ENCODE measurements at places on chromosomes 5 and 9.

GRCh38 chr5:7078901-7079300 lies 317.0 kb upstream of the ADCY2 start:
- DNase-seq, result no peak

DNA sequence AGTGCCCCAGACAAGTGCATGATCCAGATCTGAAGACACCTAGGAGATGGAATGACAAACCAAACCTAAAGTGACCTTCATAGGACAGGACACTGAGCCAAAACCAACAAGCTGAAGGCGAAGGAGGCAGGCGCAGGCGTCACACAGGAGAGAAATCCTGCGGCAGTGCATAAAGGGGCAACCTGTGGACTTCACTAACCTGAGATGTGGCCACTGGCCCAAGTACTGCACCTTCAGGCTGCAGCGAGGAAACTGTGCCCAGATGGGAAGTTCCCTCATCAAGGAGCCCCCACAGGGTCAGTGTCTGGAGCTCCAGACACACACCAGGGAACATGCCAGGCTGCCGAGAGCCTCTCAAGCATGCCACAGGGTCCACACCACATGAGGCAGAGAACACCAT lies 3.7 kb downstream of the IPPK start:
- DNase-seq, result peak; percentile 60

DNA sequence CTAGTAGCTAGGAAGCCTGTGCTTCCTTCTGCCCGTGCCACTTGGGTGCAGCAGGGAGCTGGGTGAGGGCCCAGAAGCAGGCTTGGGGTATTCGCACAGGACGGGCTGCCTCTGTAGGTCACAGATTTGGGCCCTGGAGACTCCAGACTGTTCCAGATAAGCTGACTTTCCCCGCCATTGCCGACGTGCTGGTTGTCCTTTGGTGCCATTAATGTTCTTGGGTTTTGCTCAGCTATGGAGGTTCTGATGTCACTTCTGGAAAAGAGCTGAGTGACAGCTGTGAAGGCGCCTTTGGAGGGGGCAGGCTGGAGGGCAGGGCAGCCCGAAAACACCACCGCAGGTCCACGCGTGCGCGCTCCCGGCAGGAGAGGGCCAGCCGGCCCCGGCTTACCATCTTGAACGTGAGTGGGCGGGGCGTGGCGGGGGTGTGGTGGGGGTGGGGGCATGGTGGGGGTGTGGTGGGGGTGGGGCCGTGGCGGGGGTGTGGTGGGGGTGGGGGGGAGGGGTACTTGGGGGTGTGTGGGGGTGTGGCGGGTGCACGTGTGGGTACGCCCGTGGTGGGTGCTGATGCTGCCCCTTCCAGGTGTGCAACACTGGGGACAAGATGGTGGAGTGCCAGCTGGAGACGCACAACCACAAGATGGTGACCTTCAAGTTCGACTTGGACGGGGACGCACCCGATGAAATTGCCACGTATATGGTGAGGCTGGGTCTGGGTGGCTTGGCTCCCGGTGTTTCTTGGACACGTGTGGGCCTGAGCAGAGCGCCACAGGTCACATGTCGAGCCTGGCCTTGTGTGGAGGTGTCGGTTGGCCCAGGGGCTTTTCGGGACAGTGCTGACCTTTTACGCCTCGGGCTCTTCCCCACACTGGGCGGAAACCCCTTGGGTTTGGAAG lies 79.6 kb downstream of the WNK2 start:
- DNase-seq, result no peak

DNA sequence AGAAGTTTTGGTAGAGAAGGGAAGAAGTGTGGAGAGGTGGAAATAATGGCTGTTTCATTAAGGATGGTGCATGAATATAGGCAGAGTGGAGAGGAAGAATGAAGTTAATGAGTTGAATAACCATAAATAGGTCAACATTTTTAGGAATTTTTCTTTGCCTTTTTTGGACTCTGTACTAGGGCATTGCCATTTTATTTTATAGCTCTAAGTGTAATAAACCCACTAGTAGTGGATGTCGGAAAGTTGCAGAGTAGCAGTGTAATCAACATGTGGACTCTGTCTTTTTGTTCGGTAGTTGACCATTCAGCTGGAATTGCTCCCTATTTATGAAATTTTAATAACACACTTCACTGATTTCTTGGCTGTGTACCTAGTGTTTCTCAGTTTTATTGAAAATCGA lies 199.1 kb downstream of the WDR70 start:
- DNase-seq, result no peak

- DNase-seq, result no peak
These were observed 218.7 kb downstream of the NFIB start for GRCh38 chr9:14095277-14095676.

GRCh38 chr9:12554636-12555035 lies 138.5 kb upstream of the TYRP1 start:
- DNase-seq, result no peak

DNA sequence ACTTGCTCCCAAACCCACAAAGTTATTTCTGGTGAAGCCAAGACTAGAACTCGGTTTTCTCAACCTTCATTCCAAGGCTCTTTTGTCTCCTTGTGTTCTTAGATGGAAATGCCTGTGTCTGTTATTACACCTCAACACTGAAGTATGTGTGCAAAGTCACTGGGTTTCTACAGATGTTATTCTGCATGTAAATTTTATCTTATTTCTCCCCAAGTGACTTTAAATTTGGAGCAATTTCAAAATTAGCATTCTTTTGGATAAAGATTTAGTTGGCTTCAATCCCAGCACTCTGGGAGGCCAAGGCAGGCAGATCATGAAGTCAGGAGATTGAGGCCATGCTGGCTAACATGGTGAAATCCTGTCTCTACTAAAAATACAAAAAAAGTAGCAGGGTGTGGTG lies 104.4 kb upstream of the GNA14 start:
- no peak for DNase-seq

- DNase-seq, result no peak
These were observed 780 bp upstream of the CCNJL start for GRCh38 chr5:160312960-160313727.

DNA sequence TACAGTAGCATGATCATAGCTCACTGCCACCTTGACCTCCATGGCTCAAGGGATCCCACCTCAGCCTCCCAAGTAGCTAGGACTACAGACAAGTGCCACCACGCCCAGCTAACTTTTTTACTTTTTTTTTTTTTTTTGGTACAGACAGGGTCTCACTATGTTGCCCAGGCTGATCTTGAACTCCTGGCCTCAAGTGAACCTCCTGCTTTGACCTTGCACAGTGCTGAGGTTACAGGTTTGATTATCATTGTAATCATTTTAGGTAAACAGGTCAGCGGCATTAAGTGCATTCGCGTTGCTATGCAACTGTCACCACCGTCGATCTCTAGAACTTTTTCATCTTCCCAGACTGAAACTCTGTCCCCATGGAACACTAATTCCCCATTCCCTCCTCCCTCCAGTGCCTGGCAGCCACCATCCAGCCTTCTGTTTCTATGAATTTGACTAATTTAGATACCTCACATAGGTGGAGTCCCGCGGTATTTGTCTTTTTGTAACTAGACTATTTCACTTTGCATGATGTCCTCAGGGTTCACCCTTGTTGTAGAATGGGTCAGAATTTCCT lies 5.8 kb upstream of the CARD19 start:
- peak; percentile 52 for DNase-seq

GRCh38 chr5:157100140-157100679 lies 8.6 kb downstream of the HAVCR2 start:
- no peak for DNase-seq

GRCh38 chr9:71920456-71921189 lies 9.2 kb downstream of the C9orf85 start:
- DNase-seq, result no peak

GRCh38 chr9:7117676-7118561 lies 360.1 kb downstream of the KDM4C start:
- no peak for DNase-seq

DNA sequence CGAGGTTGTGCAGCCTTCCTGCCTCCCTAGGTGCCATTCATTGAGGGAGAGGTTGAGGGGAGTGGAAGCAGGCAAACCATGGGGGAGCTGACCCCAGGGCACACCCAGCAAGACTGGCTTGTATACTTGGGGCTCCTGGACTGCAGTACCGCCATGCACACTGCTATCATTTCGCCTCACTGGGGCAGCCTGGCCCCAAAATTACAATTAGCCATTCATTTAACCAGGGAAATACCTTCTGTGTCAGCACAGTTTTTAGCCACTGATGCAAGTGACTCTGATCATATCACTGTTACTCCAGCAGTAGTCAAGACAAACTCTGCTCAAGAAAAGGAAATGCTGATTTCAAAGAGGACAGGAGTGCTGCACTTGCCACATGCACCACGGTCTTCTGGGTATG lies 109.7 kb downstream of the TRIO start:
- DNase-seq, result no peak
